ENCODE measurements at places on chromosomes 11 and 22.

DNA sequence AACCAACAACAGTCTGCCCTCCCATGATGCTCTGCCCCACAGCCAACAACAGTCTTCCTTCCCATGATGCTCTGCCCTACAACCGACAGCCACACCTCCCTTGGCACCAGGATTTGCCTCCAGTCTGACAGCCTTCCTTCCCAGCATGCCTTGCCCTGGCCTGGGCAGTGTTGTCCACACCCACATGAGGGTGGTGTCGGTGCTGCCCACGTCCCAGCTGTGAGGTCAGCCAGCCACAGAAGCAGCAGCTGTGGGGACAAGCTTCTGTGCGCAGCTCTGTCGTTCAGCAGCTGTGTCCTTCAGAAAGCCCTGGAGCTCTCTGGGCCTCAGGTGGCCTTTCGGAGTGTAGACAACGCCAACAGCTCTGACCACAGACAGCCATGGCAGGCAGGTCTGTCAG lies 1378.9 kb downstream of the BRD1 start:
- no peak overlapping the region for H3K27ac ChIP-seq
- no peak overlapping the region for H3K4me3 ChIP-seq
- no peaks in the 10 kb centered on the region for H3K36me3 ChIP-seq
- H3K27me3 ChIP-seq = no peaks in the 10 kb centered on the region
- H3K4me1 ChIP-seq = no peaks in the 10 kb centered on the region
- DNase-seq = no peak

- H3K4me1 ChIP-seq = no peaks in the 10 kb centered on the region
- H3K36me3 ChIP-seq = no peaks in the 10 kb centered on the region
- no peak for DNase-seq
- no peak overlapping the region for H3K27ac ChIP-seq
- H3K4me3 ChIP-seq = no peak overlapping the region
Measured at GRCh38 chr11:99452075-99452474, 431.3 kb downstream of the CNTN5 start.

- peaks cover 73% of the 10 kb centered on the region for H3K4me1 ChIP-seq
- H3K36me3 ChIP-seq = no peaks in the 10 kb centered on the region
- H3K27ac ChIP-seq = peak overlapping the region; percentile 99
- peak overlapping the region; percentile 96 for H3K4me3 ChIP-seq
- H3K27me3 ChIP-seq = no peaks in the 10 kb centered on the region
Measured at GRCh38 chr11:62543680-62544444, 2.7 kb downstream of the AHNAK start.

DNA sequence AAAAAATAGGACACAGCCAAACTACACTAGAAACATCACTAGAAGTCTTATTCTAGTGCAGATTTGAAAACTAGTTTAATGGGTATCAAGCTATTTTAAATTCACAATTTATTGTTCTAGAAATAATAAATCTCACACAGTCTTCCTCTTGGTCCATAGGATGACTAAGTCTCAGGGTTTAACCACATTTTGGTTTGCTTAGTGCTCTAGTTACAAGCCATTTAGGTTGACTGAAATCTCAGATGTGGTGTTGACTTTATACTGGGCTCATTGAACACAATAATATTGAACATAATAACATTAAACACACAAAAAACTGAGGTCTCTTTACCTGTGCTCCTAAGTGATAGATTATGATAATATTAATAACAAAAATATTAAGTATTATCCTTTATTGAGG lies 760.3 kb upstream of the CCDC179 start:
- DNase-seq = no peak
- H3K27me3 ChIP-seq = no peaks in the 10 kb centered on the region
- no peak overlapping the region for H3K4me3 ChIP-seq
- no peak overlapping the region for H3K27ac ChIP-seq

- no peaks in the 10 kb centered on the region for H3K4me1 ChIP-seq
- no peak overlapping the region for H3K27ac ChIP-seq
- DNase-seq = no peak
- no peaks in the 10 kb centered on the region for H3K36me3 ChIP-seq
- no peaks in the 10 kb centered on the region for H3K27me3 ChIP-seq
- H3K4me3 ChIP-seq = no peak overlapping the region
Measured at GRCh38 chr11:15139958-15140659, 25.4 kb downstream of the INSC start.

- no peak overlapping the region for H3K27ac ChIP-seq
- H3K27me3 ChIP-seq = peaks cover 10% of the 10 kb centered on the region
- peaks cover 1% of the 10 kb centered on the region for H3K4me1 ChIP-seq
- H3K4me3 ChIP-seq = no peak overlapping the region
Measured at GRCh38 chr11:1396375-1396841, 6.7 kb downstream of the BRSK2 start.

DNA sequence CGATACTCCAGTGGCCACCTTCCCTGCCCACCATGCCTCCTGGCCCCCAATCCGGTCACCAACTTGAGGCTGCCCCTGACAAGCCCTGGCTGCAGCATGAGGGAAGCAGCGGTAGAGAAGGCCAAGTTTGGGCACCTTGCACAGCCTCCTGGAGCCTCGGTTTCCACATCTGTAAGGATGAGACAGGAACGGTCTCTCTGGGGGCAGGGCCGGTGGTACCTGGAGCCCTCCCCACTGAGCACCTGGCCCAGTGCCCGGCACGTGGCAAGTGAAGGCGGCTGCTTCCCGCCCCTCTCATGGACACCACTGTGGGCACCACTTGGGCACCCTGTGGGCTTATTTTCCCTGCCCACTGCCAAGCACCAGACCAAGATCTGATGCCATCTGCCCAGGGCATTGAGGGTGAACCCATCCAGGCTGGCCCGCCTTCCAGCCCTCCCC lies 77.8 kb downstream of the CDKN1C start:
- peak overlapping the region; percentile 88 for H3K27ac ChIP-seq
- no peaks in the 10 kb centered on the region for H3K27me3 ChIP-seq
- peaks cover 61% of the 10 kb centered on the region for H3K4me1 ChIP-seq
- no peak overlapping the region for H3K4me3 ChIP-seq
- H3K36me3 ChIP-seq = no peaks in the 10 kb centered on the region
- no peak for DNase-seq

DNA sequence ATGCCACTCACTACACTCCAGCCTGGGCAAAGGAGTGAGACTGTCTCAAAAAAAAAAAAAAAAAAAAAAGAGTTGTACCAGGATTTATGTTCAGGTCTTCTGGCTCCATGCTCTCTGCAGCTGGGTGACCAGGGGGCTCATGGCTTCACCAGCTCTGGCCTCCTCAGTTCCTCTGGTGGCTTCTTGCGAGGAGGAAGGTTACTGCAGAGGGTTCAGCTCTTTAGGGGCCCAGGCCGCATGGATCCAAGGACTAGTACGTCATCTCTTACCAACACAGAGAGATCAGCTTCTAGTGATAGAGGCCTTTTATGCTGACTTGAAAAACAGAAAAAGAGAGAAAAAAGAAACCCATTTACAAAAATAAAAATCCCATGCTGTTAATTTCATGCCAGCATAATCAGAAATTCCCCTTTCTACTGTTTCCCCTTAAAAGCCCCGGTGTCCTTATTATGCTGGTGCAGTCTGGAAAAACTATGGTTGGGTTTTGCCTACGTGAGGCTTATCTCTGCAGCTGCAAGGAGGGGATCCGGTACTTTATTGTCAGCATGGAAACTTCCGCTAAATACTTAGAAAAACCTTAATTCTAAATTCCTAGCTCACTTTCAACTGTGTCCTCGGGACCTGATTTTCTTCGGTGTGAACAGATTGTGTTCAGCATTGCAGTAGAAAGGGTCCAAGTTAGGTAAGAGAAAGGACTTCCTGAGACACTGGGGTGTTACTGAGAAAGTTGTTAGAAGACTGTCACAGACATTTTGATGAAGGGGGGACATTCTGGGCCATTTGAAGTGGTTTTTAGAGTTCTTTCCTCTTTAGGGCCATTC lies 13.7 kb downstream of the ZBTB16 start:
- H3K4me3 ChIP-seq = no peak overlapping the region
- H3K27ac ChIP-seq = no peak overlapping the region
- no peak for DNase-seq
- no peaks in the 10 kb centered on the region for H3K36me3 ChIP-seq
- peaks cover 57% of the 10 kb centered on the region for H3K4me1 ChIP-seq
- no peaks in the 10 kb centered on the region for H3K27me3 ChIP-seq

DNA sequence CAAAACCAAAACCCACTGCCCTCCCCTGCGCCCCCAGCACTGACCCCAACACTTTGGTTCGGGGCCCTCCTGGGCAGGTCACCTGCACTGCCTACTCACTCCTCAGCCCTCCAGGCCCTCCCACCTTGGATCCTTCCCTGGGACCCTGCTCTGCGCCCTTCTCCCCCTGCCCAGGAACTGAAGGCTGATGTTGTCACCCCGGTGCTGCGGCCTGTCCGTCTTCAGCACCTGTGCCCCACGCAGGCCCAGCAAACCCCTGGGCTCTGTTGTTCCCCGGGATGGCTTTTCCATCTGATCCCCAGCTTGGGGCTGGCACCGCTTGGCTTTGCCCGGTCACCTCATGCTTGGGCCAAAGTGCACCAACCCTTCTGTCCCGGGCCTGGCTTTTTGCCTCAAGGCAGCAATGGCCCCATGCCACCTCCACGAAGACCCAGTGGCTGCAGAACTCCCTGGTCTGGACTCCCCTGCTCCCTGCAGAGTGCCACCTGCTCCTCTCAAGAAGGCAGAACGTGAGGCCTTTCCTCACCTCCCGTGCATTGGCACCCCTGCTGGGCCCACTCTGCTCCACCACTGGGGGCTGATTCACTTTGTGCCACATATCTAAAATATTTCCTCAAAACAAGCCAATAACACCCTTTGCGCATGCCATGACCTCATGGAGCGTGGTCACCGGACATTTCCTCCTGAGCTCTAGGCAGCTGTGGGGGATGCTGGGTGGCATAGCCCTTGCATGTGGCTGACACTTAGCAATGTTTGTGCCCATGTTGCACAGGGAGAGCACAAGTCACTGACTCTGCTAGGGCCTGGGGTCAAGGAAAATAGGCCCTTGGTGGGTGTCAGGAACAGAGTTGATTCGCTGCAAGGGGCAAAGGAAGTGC lies 8.8 kb downstream of the PPM1F start:
- H3K36me3 ChIP-seq = no peaks in the 10 kb centered on the region
- H3K4me1 ChIP-seq = no peaks in the 10 kb centered on the region
- no peak overlapping the region for H3K27ac ChIP-seq

GRCh38 chr11:834371-835316 lies 1.9 kb downstream of the CD151 start:
- peak overlapping the region; percentile 87 for H3K27ac ChIP-seq
- H3K36me3 ChIP-seq = no peaks in the 10 kb centered on the region
- H3K4me3 ChIP-seq = no peak overlapping the region
- DNase-seq = peak; percentile 71

- H3K36me3 ChIP-seq = no peaks in the 10 kb centered on the region
- no peak overlapping the region for H3K27ac ChIP-seq
- H3K4me3 ChIP-seq = no peak overlapping the region
- no peak for DNase-seq
Measured at GRCh38 chr11:33179348-33179803, 18.1 kb upstream of the CSTF3 start.

DNA sequence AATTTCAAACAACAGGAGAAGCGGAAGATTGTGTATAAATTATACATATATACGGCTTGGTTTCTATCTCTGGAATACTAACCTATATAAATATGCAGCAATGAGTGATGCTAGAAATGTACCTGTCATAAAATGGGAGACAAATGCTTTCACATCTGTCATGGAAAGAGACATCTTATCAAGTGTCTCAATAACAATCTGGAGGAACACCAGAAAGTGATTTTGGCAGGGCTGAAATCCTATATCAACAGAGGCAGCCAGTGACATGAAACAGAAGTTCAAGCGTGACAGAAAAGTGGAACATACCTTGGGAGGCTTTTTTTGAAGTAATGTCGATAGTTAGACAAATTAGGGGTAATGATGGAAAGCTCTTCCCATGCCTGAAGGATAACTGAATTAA lies 834.6 kb downstream of the JRKL start:
- DNase-seq = no peak
- H3K4me1 ChIP-seq = no peaks in the 10 kb centered on the region
- H3K4me3 ChIP-seq = no peak overlapping the region
- no peaks in the 10 kb centered on the region for H3K27me3 ChIP-seq

DNA sequence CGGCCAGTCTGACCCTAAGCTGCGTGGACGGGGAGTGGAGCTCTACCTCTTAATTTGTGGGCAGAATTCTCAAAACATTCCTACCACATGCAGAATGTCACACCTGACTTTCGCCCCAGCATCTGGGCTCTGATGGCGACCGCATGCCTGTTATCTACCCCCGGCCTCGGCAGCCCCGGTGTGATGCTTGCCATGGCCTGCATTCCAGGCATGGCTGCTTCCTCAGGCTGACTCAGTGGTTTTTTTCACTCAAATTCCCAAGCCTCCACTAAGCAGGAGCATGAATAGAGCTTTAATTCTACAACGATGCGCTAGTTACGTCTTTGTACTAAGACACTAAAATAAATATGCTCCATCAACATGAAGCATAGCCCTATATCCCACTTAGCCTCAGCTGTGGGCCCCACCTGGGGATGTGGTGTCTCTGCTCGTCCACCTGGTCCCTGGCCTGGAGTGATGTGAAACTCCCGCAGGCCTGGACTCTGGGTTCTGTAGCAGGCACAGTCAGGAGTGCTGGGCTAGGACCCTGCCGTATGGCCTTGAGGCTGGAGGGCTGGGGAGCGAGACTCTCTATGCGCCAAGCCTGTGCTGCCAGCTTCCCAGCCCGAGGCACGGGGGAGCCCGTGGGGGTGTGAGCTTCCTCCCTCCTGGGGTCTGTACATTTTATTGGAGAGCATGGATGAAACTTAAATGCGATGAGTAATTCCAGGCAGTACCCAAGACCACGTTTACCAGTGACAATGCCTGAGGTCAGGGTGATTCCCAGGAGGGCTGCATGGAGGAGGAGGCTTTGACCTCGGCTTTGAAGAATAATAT lies 153.2 kb downstream of the CTTN start:
- H3K36me3 ChIP-seq = no peaks in the 10 kb centered on the region
- H3K27ac ChIP-seq = no peak overlapping the region
- H3K4me3 ChIP-seq = no peak overlapping the region
- no peaks in the 10 kb centered on the region for H3K27me3 ChIP-seq

DNA sequence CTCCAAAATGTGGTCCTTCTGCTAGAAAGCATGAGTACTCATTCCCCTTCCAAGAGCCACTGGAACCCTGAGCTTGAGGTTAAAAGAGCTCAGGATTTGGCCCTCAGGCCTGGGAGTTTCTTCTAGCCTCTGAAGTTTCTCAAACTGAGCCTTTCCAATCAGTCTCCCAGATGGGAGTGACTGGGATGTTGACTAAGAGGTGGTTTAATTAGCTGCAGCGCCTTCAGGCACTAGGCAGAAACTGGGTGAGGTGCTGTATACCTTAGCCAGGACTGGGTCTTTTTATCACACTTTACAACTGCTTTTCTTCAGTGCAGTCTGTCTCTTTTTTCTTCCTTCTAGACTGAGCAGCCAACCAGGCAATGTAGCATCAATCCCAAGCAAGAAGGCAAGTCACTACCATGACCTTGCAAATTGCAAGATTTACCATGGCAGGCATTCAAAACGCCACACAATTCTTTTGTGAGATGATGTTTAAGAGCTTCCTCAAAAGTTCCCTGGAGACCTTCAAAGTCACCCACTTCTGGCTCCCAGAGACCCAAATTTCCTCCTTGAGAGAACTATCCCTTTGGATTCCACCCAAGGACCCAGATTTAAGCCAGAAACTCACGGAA lies 93.0 kb downstream of the SLC1A2 start:
- no peaks in the 10 kb centered on the region for H3K4me1 ChIP-seq
- H3K27ac ChIP-seq = no peak overlapping the region
- H3K27me3 ChIP-seq = no peaks in the 10 kb centered on the region
- no peaks in the 10 kb centered on the region for H3K36me3 ChIP-seq
- no peak overlapping the region for H3K4me3 ChIP-seq

- peaks cover 4% of the 10 kb centered on the region for H3K4me1 ChIP-seq
- H3K36me3 ChIP-seq = no peaks in the 10 kb centered on the region
- DNase-seq = no peak
- no peak overlapping the region for H3K4me3 ChIP-seq
Measured at GRCh38 chr11:65321828-65322485, 7.3 kb downstream of the CDC42EP2 start.

GRCh38 chr11:86743223-86744118 lies 56.9 kb upstream of the PRSS23 start:
- peak overlapping the region; percentile 80 for H3K27ac ChIP-seq
- no peaks in the 10 kb centered on the region for H3K27me3 ChIP-seq
- no peaks in the 10 kb centered on the region for H3K36me3 ChIP-seq
